Colonic mucosa (tissue), 4 donors: ENCODE measurements at places on chromosomes 12 and 14. TPM values are rescaled to one million over a fixed set of nuclear protein-coding genes. Genes with fewer than 3 reads are reported as not detected.
A peak's percentile ranks its signal among the peaks of the same experiment; 100 is the strongest.

DNA sequence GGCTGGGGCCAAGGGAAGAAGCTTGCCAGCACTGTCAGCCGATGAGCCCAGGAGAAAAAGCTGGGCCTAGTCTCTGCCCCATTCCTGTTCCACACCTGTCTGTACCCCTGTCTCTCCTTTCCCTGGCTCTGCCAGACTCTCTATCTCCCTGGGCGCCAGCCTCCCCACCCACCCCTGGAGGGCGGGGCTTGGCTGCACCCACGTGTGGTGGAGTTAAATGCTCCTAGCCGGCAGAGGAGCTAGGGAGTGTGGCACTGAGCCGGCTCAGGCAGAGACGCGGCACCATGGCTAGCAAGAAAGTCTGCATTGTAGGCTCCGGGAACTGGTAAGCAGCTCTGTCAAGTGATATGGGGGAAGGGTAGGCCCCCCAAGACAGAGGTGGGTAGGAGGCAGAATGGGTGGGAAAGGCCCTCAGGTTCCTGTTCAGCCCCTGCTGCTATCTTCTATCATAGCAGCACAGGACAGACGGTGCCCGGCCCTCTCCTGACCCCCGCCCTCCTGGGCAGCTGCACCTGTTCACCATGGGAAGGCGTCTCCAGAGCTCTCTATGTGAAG is at the start of gene GPD1:
Gene GPD1, plus strand, starts transcription at position 242 of the 555 bp plus-strand sequence. Its CDS starts 43 bp downstream, at position 285.
- no peaks in the 10 kb centered on the region for H3K4me1 ChIP-seq
- no peaks in the 10 kb centered on the region for H3K27me3 ChIP-seq
- no peak within 1 kb of the TSS for H3K27ac ChIP-seq
- DNase-seq: peak; percentile 86
- no peak within 1 kb of the TSS for H3K4me3 ChIP-seq
- H3K36me3 ChIP-seq: no peaks in the 10 kb centered on the region

GRCh38 chr14:72894323-72894622 is 372 bp upstream of the DPF3 start:
- no peak for DNase-seq
- no peaks in the 10 kb centered on the region for H3K36me3 ChIP-seq
- peaks cover 7% of the 10 kb centered on the region for H3K4me1 ChIP-seq
- no peak overlapping the region for H3K27ac ChIP-seq
- H3K27me3 ChIP-seq: no peaks in the 10 kb centered on the region
- peak overlapping the region; percentile 72 for H3K4me3 ChIP-seq

DNA sequence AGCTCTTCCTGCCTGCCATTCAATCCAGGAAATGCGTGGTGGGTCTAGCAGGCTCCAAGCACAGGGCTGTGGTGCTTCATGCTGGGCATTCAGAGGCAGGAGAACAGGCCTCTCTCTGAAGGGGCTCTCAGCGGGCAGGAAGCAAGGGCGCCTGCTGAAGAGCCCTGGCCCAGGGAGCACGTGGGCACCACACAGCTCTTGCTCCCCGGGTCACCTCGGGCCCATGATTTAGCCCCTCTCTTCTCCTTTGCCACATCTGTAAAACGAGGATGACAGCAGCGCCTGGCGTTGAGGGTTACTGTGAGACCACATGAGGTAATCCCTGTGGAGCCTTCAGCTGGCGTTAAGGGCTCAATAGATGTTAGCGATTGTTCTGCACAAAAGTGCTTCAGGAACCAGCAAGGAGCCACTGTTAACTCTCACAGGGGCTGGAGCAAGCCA is 37.6 kb upstream of the SPTLC2 start:
- H3K4me3 ChIP-seq: no peak overlapping the region
- H3K36me3 ChIP-seq: no peaks in the 10 kb centered on the region
- H3K27me3 ChIP-seq: no peaks in the 10 kb centered on the region
- no peak overlapping the region for H3K27ac ChIP-seq
- DNase-seq: no peak
- no peaks in the 10 kb centered on the region for H3K4me1 ChIP-seq

GRCh38 chr14:54329082-54329695 is 67.6 kb upstream of the CDKN3 start:
- no peak overlapping the region for H3K27ac ChIP-seq
- no peaks in the 10 kb centered on the region for H3K36me3 ChIP-seq
- H3K4me1 ChIP-seq: no peaks in the 10 kb centered on the region
- DNase-seq: peak; percentile 41
- H3K27me3 ChIP-seq: no peaks in the 10 kb centered on the region

DNA sequence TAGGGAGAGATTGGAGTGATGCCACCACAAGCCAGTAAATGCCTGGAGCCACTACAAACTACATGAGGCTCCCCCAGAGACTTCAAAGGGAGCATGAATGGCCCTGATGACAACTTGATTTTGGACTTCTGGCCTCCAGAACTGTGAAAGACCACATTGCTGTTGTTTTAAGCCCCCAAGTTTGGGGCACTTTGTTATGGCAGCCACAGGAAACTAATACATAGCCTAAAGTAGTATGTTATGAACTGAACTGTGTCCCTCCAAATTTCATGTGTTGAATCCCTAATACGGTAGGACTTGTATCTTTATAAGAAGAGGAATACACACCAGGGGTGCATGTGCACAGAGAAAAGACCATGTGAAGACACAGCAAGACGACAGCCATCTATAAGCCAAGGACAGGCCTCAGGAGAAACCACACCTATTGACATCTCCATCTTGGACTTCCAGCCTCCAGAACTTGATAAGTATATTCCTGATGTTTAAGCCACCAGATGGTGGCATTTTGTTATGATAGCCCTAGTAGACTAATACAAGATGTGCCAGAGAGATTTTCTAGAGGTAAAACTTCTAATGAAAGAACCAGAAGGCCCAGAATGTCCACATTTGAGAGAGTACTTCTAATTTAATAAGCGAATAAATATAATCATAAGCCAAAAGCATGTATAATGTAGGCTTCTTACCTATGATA is 127.1 kb upstream of the BMP4 start:
- H3K4me1 ChIP-seq: no peaks in the 10 kb centered on the region
- no peak overlapping the region for H3K27ac ChIP-seq
- no peak for DNase-seq

Gene APOF
- total RNA-seq: not detected

Gene SDR9C7
- total RNA-seq: not detected
